ENCODE measurements at places on chromosomes 7 and 10. TPM values are rescaled to one million over a fixed set of nuclear protein-coding genes. Genes with fewer than 3 reads are reported as not detected.

PRSS37 gene
- not detected for total RNA-seq

DNA sequence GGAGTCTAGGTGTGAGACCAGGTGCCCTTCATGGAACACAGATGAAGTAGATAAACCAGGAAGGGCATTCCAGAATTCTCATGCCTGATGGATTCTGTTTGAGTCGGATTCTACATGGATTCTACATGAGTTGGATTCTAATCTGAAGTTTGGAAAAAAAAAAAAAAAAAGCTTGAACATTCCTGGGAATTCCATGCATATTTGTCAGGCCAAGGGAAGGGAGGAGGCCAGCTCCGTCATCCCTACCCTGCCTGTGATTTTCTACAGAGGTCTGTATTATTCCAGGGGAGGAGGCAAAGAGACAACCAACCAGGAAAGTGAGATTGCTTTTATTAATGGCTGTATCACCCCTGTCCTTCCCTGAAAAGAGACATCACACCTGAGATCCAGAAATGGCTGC, 27.8 kb upstream of the EBLN1 start:
- no peak overlapping the region for H3K4me3 ChIP-seq
- DNase-seq = no peak
- H3K4me1 ChIP-seq = peaks cover 25% of the 10 kb centered on the region
- peaks cover under 1% of the 10 kb centered on the region for H3K36me3 ChIP-seq

GRCh38 chr7:121081327-121081936, 92.9 kb downstream of the CPED1 start:
- no peak for DNase-seq
- no peaks in the 10 kb centered on the region for H3K4me1 ChIP-seq
- no peaks in the 10 kb centered on the region for H3K36me3 ChIP-seq
- H3K27me3 ChIP-seq = peaks cover 8% of the 10 kb centered on the region
- no peak overlapping the region for H3K4me3 ChIP-seq

- H3K27ac ChIP-seq = no peak overlapping the region
- H3K4me1 ChIP-seq = no peaks in the 10 kb centered on the region
- no peak overlapping the region for H3K4me3 ChIP-seq
- H3K27me3 ChIP-seq = no peaks in the 10 kb centered on the region
Observed at GRCh38 chr10:59060852-59061251, 115.6 kb upstream of the PHYHIPL start.

DNA sequence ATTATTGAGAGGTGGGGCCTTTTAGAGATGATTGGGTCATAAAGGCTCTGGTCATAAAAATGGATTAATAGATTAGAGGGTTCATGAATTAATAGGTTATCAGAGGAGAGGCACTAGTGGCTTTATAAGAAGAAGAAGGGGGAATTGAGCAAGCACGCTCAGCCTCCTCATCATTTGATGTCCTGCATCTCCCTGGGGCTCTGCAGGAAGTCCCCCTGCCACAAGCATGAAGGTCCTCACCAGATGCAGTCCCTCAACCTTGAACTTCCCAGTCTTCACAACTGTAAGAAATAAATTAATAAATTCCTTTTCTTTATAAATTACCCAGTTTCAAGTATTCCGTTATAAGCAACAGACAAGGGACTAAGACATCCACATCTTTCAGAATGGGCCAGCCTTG, 17.1 kb upstream of the C10orf67 start:
- H3K27ac ChIP-seq = no peak overlapping the region
- H3K27me3 ChIP-seq = no peaks in the 10 kb centered on the region
- DNase-seq = no peak
- H3K36me3 ChIP-seq = peaks cover 10% of the 10 kb centered on the region
- H3K4me1 ChIP-seq = peaks cover 44% of the 10 kb centered on the region
- H3K4me3 ChIP-seq = no peak overlapping the region
